T-cell (primary cell): ENCODE measurements at places on chromosomes 16 and 17.

- DNase-seq: no peak
Measured at GRCh38 chr17:27512031-27512430, 55.8 kb downstream of the KSR1 start.

DNA sequence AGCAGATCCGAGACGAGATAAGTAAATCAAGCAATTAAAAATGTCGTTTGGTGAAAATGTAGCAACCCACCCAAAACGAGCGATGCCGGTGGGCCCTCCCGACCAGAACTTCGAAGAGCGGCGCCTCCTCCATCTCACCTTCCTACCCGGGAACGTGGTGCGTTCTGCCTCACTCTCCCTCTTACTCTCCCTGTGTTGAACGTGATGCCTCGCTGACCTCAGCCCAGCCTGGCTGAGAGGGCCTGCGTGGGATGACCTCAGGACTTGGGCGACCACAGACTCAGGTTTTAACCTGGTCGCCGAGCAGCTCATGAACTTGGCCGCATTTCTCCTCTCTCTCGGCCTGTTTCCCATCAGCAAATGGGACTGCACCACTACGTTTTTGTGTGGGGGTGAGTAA lies 69.7 kb upstream of the RPL38 start:
- no peak for DNase-seq

- DNase-seq: no peak
Measured at GRCh38 chr16:24093049-24093448, 163.1 kb upstream of the CACNG3 start.

DNA sequence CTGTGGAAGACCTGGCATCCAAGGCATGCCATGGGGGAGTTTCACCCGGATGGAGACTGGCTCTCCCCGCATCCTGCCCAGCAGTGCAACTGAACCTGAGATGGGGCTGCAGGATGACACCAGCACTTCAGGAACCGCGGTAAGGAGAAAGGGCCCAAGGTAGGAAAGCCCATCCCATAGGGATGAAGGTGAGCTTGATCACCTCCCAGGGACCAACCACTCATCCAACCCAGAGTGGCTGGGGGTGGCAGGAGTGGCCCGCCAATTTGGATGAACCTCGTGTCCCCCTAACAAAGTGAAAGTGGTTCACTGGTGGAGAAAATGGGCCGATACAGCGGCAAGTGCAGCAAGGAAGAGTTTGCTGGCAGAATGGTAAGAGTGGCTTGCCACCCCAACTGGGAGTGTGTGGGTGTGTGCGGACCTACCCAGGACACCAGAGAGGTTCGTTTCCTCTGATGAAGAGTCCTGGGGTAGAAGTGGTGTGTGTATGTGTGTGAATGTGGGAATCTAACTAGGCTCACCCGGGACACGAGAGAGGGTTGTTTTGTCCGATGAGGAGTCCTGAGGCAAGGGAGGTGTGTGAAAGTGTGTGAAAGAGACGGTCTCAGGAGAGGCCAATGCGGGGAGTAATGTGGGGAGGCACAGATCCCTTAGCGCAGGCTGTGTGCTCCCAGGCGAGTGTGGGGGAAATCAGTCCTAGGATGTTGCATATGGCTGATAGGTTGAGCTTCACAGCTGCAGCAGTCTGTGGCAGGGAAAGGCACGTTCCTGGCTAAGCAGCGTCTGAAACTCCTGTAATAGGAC lies 22.6 kb downstream of the ACSM1 start:
- peak; percentile 1 for DNase-seq

DNA sequence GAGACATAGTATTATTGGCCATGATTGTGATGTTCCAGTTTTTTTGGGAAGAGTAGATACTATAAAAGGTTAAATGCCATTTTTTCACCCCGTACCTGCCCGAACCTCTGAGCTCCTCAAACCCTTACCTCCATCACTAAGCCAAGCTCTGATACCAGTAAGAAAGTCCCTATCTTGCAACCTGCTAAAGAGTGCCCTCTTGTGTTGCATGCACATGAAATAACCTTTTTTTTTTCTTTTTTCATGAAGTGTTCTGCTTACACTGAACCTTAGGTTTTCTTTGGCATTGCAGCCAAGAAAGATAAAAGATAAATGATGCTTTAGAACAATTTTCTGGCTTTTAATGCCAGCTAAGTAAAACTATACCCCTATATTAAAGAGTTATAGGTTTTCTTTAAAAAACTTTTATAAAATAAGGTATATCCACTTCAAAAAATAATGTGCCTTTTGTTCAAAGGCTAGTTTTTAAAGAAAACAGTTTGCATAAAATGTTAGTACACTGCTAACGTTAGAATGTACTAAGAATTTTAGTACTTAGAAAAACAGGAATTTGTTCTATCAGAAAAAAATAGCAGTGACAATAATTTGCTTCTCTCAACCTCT lies 295.3 kb upstream of the PMFBP1 start:
- DNase-seq: no peak

DNA sequence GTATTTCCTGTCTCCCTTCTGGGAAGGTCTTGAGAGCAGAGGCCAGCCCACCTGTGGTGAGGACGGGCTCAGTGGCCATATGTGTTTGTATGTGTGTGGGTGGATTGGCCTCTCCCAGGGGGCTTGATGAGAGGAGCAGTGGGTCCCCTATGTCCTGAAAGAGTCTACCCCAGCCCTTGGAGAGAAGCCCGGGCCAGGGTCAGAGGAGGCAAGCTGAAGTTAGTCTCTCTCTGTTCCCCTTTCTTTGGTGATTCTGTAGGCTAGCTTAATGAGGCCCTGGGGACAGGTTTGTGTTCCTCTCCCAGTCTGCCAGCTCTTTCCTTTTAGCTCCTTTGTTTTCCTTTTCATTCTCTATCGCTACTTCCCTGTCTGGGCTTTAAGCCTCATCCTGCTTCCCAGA lies 23.8 kb upstream of the NFATC3 start:
- DNase-seq: no peak

DNA sequence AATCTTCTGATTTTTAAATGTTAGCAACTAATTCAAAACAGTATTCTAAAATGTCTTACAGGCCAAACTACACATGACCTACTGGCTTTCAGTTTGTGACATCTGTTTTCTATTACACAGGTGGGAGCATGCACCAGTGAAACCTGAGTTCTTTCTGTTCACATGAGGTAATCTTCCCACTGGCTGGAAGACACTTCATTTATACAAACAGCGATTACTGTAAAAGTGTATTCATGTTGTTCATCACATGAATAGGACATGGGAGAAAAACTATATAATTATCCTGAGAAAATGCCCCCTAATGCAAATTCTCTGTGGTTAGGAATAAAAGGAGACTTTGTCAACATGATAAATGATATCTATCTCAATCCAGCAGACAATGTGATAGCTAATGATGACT lies 11.1 kb upstream of the PIK3R5 start:
- DNase-seq: no peak

- DNase-seq: no peak
Measured at GRCh38 chr16:48517493-48517892, 92.5 kb downstream of the N4BP1 start.

DNA sequence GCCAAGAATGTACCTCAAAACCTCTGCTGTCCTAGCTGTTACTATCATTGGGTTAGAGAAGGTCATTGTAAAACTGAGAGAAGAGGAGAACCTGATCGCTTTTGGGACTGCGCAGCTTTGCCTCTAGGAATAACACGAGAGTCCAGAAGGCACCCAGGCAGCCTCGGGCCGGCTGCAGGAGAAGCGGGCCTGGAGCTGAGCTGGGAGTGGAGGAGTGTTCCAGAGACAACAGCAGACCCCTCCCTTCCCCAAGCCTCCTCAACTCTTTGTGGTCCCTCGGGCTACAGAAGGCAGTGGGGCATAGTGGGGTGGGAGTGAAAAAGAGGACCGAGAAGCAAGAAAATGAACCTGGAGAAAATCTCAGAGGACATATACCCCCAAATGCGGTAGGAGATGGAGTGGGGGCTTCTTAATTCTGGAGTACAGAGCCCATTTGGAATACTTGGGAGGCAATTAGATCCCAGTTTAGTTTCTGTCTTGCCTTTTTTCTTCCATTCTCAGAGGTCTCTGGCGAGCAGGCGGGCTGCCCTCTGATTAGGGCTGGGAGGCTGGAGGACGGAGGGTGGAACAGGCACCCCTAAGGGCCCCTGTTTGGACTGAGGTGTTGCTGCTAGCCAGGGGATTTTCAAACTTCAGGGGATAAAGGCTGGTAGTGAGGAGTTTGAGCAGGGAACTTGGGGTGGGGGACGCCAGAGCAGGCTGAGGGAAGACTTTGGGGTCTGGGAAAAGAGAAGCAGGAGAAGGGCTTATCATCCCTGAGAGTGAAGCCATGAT lies 13.3 kb upstream of the HOXB2 start:
- no peak for DNase-seq

- no peak for DNase-seq
Measured at GRCh38 chr17:37197336-37197735, 178.4 kb upstream of the C17orf78 start.

DNA sequence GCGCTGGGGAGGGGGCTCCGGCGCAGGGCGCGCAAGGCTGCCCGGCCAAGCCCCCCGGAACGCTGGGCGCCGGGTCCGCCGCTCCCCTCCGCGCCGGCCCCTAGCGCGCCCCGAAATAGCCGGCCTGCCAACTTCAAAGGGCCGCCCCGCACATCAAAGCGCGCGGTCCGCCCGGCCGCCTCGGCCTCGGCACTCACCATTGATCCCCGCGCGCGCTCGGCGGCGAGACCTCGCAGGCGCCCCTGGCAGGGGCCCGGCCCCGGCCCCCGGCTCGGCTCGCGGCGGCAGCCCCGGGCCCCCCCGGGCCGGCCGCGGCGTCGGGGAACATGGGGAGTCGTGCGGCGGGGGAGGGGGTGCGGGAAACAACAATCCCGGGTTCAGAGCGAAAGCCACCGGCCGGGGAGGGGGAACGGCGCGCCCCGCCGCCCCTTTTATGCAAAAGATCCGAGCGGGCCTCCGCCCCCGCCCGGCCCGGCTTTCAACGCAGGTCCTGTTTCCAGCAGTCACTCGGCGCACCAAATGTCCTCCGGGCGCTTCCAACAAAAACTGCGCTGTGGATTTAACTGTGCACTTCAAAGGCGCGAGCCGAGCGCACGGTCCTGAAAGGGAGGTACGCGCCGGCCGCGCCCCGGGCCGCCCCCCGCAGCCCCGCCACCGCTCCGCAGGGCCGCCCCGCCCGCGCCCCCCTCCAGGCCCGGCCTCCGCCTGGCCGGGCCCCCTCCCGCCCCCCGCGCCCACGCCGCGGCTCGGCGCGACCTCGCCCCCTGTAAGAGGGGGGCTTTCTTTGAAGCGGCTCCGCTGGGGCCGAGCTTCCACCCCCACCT lies 608 bp downstream of the AXIN2 start:
- DNase-seq: peak; percentile 57

DNA sequence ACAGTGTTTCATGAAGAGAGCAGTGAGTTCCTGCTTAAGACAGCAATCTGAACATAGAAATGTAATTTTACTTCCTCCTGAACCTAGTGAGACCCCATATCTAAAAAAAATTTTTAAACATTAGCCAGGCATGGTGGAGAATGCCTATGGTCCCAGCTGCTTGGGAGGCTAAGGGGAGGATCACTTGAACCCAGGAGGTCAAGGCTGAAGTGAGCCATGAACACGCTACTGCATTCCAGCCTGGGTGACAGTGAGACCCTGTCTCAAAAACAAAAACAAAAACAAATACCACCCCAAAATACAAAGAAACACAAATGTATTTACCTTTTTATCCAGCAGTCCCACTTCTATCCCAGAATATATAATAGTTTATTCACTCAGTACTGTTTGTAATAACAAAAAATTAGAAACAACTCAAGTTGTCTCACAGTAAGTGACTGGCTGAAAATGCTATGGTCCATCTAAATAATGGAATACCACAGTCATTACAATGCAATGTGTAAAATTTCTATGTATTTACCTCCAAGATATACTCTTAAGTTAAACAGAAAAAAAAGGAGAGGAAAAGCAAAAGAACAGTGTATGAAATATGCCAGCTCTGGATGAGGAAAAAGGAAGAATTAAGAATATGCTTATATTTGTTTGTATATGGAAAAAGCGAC lies 16.3 kb downstream of the CFDP1 start:
- DNase-seq: no peak

DNA sequence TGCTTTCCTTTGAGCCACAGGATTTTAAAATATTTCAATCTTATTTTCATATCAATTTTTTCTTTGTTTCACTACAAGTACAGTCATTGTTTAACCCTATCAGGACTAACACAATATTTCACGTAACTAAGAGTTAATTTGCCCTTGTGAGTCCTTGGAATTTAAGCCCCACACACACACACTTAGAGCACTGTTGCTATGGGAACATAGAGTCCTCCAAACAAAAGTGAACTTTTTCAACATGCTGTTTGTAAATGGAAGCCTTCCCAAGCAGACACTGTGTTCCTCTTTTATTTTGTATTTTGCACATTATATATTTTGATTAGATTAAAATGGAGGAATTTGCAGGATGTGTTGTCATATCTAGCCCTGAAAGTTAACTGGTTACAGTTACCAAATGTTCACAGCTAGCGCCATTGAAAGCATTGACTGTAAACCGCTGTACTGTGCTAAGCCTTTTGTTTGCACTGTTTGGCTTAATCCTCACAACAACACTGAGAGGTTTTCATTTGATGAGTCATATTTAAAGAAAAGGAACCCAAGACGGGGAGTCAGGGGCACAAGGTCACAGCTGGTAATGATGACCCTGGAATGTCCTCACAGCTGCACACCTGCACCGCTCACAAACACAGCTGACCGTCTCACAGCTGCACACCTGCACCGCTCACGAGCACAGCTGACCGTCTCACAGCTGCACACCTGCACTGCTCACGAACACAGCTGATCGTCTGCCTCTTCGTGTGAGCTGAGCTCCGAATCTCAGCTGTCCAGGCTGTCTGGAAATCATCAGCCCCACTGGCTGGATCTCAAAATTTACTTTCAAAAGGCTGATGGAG lies 6.3 kb downstream of the HSBP1 start:
- DNase-seq: no peak

DNA sequence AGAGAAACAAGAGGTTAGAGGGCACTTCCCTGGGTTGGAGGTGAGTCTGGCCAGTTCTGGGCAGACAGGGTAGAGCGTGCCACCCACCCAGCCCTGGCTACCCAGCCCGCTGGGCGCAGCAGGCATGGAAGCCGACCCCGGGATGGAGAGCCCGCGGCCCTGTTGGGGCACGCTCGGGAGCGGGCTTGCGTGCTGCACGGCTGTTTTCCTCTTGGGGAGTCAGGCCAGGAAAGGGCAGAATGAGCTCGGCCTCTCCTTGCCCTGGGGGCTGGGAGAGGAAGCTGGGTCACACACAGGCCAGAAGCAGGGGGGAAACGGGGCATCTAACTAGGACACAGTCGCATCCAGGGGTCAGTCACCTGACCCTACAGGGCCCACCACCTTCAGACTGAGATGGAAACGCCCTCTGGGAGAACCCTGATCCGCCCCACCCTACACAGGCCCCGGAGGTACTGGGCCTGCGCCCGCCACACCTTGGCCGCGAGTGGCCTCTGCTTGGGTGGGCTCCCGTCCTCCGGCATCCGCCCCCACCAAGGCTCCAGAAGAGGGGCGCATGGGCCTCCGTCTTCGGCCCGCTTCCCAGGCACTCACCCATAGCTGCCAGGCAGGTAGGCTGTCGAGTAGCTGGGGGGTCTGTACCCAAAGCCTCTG lies 1.2 kb downstream of the SOX15 start:
- no peak for DNase-seq

GRCh38 chr17:76997981-76998531 lies 129.9 kb downstream of the MGAT5B start:
- peak; percentile 41 for DNase-seq

- DNase-seq: no peak
Measured at GRCh38 chr17:67974598-67975066, 21.6 kb downstream of the C17orf58 start.

- no peak for DNase-seq
Measured at GRCh38 chr16:51035110-51035498, 116.0 kb downstream of the SALL1 start.

- no peak for DNase-seq
Measured at GRCh38 chr17:42878123-42878880, 22.3 kb upstream of the G6PC1 start.

- no peak for DNase-seq
Measured at GRCh38 chr17:47684535-47685193, 9.3 kb upstream of the TBKBP1 start.

GRCh38 chr17:79125503-79125902 lies 50.9 kb downstream of the ENGASE start:
- DNase-seq: no peak
